ENCODE measurements at places on chromosomes 16 and 17.

- peak; percentile 35 for DNase-seq
Observed at GRCh38 chr16:19389246-19389645, 28.4 kb upstream of the TMC5 start.

GRCh38 chr17:30808785-30809286, 15.7 kb downstream of the CRLF3 start:
- no peak for DNase-seq

- peak; percentile 31 for DNase-seq
Observed at GRCh38 chr17:39591958-39592954, 15.5 kb downstream of the NEUROD2 start.

- DNase-seq: peak; percentile 48
Observed at GRCh38 chr17:73650140-73650539, 5.9 kb upstream of the SDK2 start.

- no peak for DNase-seq
Observed at GRCh38 chr16:11046382-11046931, 102.1 kb downstream of the CLEC16A start.

GRCh38 chr17:54239291-54239690, 416.6 kb downstream of the KIF2B start:
- no peak for DNase-seq

DNA sequence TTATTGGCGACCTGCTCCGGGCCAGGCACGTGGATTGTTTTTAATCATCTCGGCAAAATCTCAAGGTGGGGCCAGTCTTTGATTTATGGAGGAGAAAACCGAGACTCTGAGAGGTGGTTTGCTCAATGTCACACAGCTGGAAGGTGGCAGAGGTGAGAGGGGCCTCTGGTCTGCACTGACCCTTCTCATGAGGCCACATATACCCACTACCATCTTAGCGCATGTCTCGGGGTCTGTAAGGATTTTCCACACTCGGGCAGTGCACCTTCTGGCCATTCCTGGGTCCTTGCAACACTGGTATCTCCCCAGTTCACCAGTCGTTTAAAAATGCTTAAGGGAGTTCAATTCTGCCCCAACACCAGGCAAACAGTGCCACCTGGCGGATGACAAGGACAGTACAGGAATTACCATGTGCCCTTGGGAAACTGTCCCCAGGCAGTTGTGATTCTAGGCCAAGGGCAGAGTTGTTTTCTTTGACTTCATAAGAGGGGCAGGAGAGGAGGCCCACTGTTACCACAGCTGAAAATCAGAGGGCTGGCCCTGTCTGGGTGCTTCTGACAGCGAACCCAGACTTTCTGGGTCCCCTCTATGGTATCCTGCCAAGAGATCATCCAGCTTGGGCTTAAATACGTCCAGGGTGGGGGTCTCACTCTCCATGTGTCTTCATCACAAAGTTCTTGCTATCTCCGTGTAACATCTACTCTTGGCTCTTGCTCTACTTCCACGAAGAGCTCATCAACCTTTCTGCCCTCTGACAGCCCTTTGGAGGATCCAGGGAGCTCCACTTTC, 39.4 kb upstream of the RAI1 start:
- peak; percentile 75 for DNase-seq

DNA sequence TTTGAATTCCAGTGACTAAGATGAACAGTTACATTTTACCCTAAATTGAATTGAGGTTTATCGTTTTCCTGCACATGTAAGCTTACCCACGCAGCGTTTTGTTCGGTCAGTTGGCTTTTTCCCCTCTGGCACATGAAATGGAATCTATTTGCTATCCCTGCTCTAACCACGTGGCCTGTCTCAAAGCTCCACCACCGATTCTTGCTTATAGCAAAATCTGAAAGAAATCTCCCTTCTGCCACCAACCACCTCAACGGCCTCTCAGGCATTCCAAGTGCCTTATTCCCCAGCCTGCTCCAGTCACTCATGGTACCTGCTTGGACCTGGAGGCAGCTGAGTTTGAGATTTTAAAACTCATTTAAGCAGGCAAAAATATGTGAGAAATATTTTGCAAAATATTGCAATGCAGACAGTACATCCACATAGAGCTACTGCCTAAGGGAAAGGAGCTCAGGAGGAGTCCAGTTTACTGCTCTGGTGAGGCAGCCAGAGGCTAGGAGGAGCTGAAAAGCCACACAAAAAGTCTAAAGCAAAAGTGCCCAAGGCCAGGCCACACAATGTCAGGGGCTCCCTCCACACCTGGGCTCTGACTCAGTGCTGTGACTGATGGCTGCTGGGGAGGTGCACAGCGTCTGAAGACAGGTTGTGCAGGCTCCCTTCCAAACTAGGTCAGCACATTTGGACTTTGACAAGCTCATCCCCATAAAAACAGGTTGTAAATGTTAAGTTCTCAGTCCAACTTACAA, 26.4 kb downstream of the ARHGAP17 start:
- peak; percentile 29 for DNase-seq

GRCh38 chr17:30117675-30118081, 1.1 kb downstream of the NSRP1 start:
- no peak for DNase-seq

- DNase-seq: no peak
Observed at GRCh38 chr17:4891411-4892410, 7.6 kb upstream of the C17orf107 start.

DNA sequence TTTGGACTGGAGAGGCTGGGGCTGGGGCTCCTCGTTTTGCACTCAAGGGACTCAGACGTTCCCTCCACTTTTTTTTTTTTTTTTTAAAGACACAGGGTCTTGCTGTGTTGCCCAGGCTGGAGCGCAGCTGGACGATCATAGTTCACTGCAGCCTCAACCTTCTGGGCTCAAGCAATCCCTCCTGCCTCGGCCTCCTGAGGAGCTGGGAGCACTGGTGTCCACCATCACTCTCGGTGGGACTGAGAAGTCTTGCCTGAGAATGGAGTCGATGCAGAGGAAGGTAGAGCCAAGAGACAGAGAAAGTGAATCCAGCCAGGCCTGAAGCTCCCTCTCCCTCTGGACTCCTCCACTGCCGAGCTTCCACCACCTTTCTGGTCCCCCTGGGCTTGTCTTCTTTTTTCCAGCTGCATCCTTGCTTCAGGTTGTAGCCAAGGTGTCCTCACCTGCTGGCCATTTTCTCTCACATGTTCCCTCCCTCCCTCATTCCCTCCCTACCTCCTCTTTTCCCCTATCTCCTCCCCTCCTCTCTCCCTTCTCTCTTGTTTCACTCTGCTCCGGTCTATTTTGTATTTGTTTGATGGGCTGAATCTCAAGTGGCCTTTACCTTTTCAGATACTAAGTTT, 233.8 kb downstream of the SNX29 start:
- no peak for DNase-seq

GRCh38 chr16:86481607-86482006, 28.7 kb upstream of the FOXF1 start:
- no peak for DNase-seq

DNA sequence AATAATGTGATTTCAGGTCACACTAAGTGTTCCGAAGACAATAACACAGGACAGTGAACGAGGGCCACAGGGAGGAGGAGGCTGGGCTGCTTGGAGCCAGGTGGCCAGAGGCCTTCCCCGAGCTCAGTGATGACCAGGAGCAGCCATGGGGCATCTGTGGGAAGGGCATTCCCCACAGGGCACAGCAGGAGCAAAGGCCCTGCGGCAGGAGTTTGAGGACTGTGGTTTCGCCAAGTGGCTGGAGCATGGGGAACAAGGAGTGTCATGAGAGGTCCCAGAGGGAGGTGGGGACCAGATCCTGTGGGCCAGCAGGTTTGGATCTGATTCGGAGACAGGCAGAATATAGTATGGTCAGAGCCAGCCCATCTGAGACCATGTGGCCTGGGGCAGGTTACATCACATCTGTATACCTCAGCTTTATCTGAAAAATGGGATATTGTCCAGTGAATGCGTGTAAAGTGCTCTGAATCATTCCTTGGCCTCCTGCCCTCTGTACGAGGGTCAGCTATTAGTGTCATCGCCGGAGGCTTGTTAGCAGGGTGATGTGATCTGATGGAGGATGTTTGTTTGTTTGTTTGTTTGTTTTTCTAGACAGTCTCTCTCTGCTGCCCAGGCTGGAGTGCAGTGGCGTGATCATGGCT, 176.8 kb downstream of the KATNIP start:
- DNase-seq: no peak

GRCh38 chr17:15941781-15942180, 3.1 kb upstream of the ADORA2B start:
- DNase-seq: no peak

GRCh38 chr17:68231541-68231940, 16.3 kb upstream of the AMZ2 start:
- DNase-seq: no peak

GRCh38 chr16:68776821-68777485, 39.9 kb downstream of the CDH1 start:
- DNase-seq: no peak

DNA sequence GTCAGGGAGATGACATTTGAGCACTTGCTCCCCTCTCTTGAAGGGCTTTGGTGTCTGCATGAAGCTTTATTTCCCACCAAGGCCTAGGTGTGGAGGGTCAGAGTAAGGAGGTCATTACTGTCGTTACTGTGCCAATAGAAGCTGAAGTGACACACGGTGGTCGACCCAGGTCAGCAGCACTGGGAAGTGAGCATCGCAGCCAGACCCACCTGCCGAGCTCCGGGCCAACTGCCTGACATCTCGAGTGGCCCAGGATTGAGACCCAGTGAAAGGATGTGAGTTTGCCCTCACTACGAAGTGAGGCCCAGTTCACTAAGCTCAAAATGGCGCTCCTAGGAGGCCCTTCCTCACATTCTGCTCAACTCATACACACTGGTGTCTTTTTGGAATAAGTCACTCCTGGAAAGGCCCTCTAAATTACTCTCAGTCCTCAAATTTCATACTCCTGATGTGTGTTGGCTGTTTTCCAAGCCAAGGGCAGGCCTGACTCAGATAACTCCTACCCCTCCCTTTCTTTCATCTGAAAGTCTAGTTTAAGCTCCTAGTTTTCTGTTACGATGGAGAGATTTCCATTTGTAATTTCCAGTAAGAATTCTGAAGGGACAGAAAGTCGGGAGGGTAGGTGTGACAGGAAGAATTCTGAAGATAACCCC, 200.4 kb downstream of the LGALS9B start:
- DNase-seq: peak; percentile 18

GRCh38 chr16:9598731-9599083, 507.3 kb downstream of the HAPSTR1 start:
- no peak for DNase-seq

- DNase-seq: no peak
Observed at GRCh38 chr16:64615630-64616280, 506.1 kb downstream of the CDH11 start.

- DNase-seq: no peak
Observed at GRCh38 chr16:49498666-49499413, 125.2 kb downstream of the C16orf78 start.

GRCh38 chr17:54907376-54907775, 6.7 kb downstream of the TOM1L1 start:
- no peak for DNase-seq

DNA sequence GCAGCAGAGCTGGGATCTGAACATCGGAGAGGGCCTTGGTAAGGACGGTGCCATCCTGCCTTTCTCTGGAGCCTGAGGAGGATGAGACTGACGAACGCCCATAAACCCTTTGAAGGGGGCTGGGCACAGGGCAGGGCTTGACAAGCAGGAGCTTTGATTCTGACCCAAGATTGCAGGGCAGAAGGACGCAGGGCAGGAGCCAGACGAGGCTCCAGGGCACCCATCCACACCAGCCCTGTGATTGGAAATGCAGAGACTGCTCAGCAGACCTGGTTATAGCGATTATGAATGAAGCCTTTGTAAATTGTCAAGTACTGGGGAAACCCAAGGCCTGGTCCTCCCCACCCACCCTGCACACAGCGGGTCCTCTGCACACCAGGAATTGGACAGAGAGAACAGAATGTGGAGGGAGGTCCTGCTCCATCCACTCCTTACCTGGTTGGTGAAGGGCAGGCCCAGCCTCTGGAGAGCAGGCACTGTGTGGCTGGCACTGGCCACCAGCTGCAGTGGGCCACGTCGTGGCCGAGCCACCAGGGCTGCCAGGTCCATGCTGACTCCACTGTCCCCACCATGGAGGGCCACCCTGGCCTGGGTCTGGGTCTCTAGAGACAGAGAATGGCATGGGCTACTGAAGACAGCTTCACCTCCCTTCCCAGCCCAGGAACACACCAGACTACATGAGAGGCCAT, 68.8 kb downstream of the RMI2 start:
- DNase-seq: no peak

GRCh38 chr16:49486400-49486799, 112.8 kb downstream of the C16orf78 start:
- DNase-seq: no peak

DNA sequence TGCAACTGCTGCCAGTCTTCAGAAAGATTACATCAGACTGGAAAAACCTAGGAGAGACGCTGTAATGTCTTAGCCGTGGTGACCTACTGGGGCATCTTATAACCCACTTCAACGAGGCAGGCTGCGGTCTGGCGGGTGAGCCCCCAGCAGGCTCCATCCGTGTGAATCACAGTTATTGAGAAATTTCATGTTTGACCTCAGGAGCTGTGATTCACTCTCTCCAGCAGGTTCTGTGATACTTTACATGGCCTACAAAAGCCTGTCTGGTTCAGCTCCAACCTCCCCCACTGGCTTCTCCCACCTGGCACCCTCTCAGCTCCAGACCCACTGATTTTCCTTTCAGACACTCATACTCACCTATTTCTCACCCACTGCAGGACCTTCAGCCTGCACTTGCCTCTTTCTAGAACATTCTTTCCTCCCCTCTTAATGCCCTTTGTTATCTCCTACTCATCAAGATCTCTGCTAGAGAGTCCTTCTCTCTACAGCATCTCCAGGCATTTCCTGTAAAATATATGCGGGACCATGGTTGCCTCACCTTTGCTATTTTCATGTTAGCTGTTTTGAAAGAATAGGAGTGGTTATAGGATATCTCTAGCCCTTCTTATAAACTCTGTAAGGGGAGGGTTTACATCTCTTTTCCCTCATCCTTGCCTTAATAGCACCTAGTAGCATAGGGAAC, 227.9 kb downstream of the MAF start:
- DNase-seq: no peak

GRCh38 chr16:66495440-66495839, 54.5 kb downstream of the TK2 start:
- no peak for DNase-seq

- peak; percentile 36 for DNase-seq
Observed at GRCh38 chr17:73952480-73953205, 250.8 kb upstream of the RPL38 start.

DNA sequence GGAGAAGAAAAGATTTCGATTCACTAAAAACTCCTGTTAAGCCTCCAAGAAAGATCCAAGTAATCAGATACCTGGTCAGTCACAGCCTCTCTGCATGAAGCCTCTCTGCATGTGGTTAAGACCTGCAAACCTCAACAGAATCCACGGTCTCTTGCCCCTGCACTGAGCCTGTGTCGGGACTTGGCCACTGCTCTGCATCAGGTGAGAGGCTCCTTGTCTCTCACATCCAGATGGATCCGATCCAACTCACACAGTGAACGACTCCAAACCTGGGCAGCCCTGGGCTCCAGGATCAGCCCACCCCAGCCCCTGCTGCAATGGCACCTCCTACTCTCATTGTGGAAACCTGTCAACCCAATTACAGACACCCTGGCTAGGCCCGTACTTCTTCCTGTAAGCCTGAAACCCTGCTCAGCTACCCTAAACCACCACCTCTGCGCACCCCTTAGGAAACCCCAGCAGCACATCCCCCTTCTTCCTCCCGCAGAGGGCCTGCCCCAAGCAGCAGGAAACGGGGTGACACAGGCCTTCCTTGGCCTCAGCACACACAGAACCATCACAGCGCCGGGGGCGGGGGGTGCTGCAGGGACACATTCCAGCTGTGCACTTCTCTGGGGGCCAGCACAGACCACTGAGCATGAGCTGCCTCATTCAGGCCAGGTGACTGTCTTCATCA, 129.5 kb downstream of the ANKRD11 start:
- no peak for DNase-seq

- DNase-seq: no peak
Observed at GRCh38 chr17:71753070-71753469, 367.8 kb upstream of the SOX9 start.

- DNase-seq: no peak
Observed at GRCh38 chr16:85007496-85008214, 3.7 kb downstream of the ZDHHC7 start.

Data from HEK293T (cell line).